Frontal cortex (tissue), 4 donors: ENCODE measurements at places on chromosomes 3 and 15.

DNA sequence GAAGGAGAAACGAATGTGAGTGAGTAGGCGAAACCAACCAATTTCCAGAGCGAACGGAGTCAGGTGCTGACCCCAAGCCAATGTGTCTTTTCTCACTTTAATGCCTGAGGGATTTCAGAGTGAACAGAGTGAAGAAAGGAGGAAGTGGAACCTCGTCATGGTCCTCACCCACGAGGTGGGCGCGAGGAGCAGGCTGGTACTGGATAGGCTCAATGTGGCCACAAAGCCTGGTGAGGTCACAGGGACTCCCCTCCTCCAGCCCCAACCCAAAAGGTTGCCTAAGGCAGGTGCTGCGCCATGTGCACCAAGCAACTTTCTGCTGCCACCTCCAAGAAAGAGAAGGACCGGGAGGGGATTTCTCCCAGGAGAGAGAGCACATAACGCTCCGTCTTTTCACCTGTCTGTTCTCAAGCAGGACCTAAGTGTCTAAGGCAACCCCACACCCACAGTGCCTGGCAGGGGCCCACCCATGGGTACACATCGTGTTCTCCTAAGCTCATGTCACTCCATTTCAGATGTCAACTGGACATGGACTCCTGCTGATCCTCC is 3.8 kb downstream of the NRROS start:
- no peak for DNase-seq

- no peak for DNase-seq
Measured at GRCh38 chr15:42772144-42772543, 35.2 kb upstream of the CDAN1 start.

DNA sequence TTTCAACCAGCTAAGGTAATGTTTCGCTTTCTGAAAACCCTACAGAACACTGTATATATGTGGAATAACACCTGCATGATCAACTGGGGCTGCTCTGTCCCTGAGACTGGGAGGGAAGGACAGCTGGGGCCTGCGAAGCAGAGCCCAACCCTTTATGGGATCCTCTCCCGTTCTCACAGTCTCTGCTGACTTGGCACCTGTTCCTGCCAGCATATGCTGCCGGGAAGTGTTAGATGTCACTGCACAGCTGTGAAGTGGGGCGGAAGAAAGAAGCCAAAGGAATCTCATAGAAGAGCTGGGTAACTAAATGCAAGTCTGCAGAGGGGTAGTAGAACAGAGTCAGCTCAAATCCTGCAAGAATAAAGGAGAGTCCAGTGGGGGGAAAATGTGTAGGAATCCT is 29.6 kb downstream of the LRRC3B start:
- DNase-seq = no peak

GRCh38 chr3:153356908-153357307 is 194.9 kb downstream of the RAP2B start:
- no peak for DNase-seq

GRCh38 chr3:196990601-196991007 is 22.0 kb upstream of the PIGZ start:
- DNase-seq = no peak

DNA sequence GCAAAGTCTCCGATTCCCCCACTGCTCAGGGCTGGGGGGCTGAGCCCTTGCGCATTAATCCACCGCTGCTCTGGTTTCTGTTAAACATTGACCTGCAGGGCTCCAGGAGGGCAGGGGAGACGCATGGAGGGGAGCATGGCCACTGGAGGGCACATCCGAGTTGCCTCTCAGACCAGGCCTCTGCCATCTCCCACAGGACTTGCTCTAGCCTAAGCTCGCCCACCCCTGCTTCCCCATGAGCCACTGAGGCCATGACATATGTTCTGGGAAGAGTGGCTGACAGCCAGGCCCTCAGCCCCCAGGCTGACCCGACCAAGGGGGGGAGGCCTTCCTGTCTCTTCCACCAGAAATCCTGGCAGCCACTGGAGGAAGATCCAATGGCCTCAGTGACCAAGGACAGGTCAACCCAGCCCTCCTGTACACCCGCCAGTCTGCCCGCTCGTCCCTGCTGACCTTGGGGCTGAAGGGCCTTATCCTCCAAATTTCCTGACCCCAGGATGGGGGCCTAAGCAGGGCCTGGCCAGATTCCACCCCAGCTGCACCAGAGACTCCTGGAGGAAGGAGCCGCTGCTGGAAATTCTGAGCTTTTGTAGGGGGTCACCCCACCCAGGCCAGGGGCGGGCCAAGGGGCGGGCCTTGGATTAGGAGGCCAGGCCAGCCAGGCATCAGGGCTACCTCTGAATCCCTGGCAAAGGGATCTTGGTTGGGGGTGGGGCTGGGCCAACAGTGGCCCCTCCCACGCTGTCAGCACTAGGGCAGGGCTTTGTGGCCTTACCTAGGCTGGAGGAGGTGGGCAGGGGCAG is at the start of gene HYAL1:
HYAL1 (minus strand) TSS at position 562 of the 803 bp plus-strand sequence. CDS start 618 bp downstream, outside the sequence.
- DNase-seq = no peak

DNA sequence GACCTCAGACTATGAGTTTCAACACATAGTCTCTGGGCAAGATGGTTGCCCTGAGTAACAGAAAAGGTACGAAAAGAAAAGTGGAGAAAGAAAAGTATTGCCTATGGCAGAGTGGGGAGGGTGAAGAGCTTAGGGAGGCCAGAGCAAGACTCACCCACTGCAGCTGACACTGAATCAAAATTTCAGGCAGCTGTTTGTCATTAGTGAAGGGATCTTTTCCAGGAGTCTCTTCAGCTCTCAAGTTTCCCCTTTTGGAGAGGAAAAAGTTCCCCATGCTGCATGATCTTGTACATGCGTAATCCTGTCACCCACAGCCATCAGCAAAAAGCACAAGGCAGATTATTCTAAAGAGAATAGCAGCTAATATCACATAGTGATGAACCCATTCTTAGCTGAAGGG is 616.9 kb upstream of the GBE1 start:
- DNase-seq = no peak

DNA sequence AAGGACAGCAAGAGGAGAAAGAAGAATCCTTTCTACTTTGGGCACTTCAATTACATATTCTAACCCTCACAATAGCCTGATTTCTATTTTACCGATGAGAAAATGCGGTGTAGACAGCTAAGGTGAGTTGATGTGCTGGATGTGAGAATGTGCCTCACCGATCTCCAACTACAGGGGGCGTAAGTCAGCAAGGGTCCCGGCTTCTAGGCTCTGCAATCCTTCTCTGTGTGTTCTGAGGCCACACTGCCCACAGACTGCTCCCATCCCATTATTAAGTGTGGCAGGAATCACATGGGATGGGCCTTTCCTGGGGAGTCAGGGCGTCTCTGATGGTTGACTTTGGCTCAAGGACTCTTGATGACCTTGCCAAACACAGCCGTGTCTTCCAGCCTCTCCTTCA is 23.6 kb upstream of the RPL35A start:
- DNase-seq = no peak

GRCh38 chr3:169562988-169563774 is 100.3 kb downstream of the MECOM start:
- DNase-seq = no peak

- no peak for DNase-seq
Measured at GRCh38 chr3:4943549-4943948, 35.7 kb upstream of the BHLHE40 start.

DNA sequence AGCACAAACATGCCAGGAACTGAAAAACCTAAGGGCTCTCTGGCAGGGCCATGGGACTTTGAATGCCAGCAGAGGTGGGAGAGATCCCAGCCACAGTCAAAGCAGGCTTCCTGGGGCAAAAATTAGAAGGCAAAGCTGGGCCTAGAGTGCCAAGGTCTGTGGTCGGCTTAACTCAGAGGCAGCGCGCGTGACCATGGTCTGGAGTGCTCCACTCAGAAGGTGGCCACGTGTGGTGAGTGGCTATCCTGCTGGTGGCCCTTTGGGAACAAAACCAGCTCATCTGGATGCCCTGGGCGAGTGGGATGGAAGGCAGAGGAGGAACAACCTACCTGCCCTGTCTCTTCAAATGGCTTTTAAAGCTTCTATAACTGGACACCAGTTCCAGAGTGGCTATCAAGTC is 63.1 kb downstream of the OXNAD1 start:
- no peak for DNase-seq

- DNase-seq = peak; percentile 5
Measured at GRCh38 chr3:69500604-69501003, 114.7 kb upstream of the FRMD4B start.

- DNase-seq = no peak
Measured at GRCh38 chr3:102297072-102297658, 137.7 kb upstream of the ZPLD1 start.

DNA sequence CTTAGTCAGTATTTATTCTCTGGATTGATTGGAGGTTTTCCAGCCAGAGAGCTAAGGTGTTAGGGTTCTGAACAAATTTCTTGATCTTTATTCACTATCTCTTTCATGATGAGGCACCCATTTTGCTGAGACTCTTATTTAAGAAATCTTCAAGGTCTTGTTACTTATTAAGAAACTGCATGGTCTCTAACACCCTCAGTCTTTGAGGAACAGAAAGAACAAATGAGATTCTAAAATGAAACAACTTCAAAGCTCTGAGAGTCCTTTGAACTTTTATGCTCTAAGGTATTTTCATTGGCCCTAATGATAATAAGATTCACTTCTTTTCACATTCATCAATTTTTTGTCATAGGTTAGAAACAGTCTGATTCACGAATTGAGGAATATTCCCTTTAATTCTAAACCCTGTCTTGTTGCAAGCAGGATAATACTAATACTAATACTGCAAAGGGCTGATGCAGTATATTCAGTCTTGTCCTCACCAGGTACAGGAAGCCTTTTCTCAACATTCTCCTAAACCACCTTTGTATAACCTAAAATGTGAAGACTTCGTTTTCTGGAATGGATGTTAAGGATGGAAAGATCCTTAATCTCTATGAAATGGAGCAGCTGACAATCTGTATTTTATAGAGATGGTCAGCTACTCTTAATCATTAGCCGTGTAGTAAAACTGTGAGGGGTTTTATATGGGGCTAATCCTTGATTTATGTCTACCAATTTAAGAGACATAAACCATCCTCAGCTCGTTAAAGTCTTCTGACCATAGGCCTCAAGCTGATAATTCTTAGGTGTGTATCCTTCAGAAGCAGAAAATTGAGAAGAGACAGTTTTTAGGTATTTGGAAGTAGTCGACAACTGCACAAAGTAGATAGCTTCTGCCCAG is 198.3 kb downstream of the OTOL1 start:
- no peak for DNase-seq

GRCh38 chr15:75309711-75310110 is 26.2 kb upstream of the COMMD4 start:
- DNase-seq = no peak

DNA sequence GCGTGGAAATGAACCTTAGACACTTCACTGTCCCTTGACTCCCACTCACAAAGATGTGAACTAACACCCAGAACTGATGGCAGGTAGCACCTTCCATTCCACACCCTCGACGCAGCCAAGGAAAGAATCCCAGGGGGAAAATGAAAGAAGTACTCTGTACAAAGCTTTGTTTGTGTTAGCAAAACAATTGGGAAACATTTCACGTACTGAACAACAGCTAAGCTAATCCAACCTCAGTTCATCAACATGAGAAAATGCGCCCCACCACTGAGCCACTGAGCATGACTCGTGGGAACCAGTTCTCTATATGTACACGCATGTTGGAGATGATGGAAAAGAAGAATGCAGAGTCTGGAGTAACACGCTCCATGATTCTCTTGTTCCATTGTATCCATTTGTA is 32.0 kb downstream of the CORO2B start:
- no peak for DNase-seq

DNA sequence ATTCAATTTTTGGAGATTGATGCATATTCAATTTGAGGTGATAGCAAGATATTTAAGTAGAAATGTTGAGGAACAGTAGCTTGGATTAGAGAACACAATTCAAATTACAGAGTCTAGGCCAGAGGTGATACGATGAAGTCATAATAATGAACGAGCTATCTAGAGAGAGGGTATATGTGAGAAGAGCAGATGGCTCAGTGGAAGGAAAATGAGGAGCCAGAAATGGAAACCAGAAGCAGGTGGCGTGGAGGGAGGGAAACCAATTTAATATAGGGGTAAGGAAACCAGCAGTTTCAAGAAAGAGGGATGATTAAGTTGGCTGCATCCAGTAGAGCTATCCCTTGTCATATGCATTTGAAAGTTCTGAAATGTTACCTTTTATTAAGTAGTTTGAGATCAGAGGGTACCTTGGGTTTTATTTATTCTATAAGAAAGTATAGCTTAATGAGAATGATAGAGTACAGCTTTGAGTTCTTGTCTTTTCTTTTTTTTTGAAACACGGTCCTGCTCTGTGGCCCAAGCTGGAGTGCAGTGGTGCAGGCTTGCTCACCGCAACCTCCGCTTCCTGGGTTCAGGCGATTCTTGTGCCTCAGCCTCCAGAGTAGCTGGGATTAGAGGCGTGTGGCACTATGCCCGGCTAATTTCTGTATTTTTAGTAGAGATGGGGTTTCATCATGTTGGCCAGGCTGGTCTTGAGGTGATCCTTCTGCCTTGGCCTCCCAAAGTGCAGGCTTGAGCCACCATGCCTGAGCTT is 22.1 kb downstream of the NCK1 start:
- DNase-seq = no peak

DNA sequence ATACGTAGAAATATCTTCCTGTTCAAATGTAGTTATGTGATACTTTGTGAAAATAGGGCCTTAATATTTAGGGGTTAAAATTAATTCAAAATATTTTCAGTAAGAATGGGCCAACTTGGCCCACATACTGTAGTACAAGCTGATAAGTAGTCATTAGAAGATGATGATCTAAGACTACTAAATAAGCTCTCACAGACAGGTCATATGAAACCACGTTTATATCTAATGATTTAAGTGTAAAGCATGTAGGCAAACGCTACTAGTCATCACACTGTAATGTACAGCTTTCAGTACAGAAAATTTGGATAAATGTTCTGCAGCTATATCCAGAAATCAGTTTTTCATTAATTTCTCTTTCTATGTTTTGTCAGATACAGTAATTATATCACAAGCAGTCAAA is 228.6 kb downstream of the UBE2E2 start:
- DNase-seq = no peak

DNA sequence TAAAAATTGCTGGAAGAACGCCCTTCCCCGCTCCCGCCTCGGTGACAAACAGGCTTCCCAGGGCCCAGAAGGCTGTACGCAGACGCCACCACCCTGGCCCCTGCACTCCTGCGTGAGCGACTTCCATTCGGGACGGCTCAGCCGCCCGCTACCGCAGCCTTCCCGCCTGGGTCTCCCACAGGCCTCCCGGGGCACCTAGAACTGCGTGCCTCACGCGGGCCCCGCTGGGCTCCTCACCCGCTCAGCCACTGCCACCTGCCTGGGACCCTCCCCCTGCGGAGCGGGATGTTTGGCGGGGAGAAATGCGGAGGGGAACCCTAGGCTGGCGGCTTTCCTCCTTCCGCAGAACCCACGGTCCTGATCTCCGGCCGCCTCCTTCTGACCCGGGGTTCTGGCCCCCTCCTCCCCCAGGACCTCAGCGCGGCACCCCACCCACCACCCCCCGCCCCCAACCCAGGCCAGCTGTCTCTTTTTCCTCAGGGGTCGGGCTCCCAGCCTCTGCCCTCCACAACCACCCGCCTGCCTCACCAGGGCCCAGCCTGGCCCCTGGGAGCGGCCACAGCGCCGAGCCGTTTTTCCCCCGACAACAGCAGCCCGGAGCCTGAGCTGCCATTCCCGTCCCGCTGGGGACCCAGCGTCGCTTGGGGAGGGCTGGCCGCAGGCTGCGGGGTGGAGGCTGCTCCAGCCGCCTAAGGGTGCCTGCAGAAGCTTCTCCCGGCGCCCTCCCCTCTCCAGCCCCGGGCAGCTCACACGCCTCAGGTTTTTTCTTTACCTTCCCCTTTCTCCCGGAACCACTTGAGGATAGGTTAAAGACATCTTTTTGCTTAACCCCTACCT is 27.6 kb upstream of the RAB7A start:
- peak; percentile 44 for DNase-seq

GRCh38 chr3:161253711-161254110 is 32.6 kb downstream of the NMD3 start:
- no peak for DNase-seq

GRCh38 chr3:13715167-13715954 is 164.5 kb downstream of the WNT7A start:
- no peak for DNase-seq
